ENCODE measurements at places on chromosomes 6 and 20.

DNA sequence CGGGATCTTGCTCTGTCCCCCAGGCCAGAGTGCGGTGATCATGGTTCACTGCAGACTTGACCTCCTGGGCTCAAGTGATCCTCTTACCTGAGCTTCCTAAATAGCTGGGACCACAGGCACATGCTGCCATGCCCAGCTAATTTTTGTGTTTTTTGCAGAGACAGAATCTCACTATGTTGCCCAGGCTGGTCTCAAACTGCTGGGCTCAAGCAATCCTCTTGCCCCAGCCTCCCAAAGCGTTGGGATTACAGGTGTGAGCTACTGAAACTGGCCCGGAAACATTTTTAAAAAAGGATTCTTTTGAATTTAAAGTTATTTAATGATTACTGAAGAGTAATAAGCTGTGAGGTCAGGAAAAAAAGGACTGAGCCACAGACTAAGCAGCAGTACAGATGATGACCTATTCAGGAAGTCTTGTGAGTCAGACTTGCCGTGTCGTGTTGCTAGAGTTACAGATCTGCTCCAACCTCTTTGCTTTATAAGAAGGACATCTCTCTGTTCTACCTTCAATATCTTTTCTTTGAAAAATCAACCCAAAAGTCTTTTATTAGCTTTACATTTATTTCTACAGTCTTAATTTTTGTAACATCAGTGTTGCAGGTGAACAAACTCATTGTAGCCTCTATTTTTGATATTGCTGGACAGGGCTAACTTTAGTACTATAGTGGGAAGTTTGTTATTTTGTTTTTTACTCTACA, 108.7 kb downstream of the NCOA3 start:
- DNase-seq, result no peak

DNA sequence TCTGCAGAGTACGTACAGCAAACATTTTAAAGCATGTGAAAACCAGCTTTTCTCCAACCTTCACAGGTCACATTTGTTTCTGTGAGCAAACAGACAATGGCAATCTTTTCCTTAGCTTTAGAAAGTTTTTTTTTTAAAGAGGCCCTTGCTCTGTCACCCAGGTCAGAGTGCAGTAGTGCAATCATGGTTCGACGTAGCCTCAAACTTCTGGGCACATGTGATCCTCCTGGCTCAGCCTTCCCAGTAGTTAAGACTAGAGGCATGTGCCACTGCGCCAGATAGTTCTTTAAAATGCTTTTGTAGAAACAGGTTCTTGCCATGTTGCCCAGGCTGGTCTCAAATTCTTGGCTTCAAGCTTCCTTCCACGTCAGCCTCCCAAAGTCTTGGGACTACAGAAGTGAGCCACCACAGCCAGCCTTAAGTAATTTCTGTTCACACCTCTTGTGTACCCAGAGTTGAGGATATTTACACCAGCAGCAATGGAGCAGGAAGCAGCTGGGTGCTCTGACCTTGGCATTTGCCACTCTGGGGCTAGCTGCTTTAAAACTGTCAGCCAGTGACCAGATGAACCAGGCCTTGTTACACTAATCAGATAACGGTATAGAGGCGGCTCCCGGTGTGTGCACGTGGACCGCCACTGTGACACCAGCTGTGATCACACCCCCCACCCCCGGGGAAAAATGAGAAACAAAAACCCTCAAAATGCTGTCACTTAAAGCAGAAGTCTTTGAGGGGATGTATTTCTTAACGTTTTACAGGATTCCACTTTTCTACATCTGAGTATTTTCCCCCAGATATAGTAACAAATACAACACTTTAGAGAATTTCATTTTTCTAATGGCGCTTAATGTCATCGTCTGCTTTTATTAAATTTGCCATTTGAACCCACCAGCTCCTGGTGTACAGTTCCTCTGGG, 71.3 kb downstream of the AKAP12 start:
- no peak for DNase-seq

- DNase-seq, result no peak
Observed at GRCh38 chr6:14726816-14727493, 518.9 kb upstream of the JARID2 start.

GRCh38 chr6:43790031-43790430, 20.0 kb downstream of the VEGFA start:
- DNase-seq, result no peak

DNA sequence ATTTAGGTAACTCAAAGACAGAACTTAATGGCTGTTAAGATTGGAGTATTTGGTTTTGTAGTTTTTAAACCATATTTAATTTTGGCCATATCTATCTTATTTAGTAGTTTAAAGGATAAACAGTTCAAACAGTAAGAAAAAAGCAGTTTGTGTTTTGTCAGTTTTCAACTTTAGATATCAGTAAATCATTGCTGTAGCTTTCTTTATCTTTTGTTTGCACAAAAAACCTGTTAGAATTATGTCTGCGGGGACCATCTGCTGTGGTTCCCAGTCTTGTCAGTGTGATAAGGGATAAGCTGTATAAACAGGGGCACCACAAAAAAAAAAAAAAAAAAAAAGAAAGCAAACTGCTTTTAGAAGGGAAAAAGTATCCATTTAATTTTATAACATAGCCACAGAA, 40.9 kb downstream of the CDKAL1 start:
- DNase-seq, result no peak

- DNase-seq, result no peak
Observed at GRCh38 chr20:23327617-23328333, 22.8 kb upstream of the NXT1 start.

GRCh38 chr6:124699038-124699437, 263.2 kb upstream of the RNF217 start:
- no peak for DNase-seq

DNA sequence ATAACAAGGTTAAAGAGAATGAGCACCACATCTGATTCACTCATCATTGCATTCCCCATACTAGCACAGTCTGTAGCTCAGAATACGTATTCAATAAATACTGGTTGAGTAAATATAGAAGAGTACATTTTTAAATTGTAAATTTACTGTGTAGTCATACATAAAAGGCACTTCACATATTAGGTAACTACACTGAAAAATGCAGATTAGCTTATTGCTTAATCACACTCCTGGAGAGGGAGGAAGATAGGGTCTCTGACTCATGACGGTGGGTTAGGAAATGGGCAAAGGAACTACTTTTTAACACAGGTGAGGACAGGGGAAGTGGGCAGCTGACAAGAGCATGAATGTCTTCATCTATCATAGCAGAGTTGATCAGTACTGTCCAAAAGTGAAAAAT, 133.2 kb downstream of the TBC1D32 start:
- DNase-seq, result no peak

DNA sequence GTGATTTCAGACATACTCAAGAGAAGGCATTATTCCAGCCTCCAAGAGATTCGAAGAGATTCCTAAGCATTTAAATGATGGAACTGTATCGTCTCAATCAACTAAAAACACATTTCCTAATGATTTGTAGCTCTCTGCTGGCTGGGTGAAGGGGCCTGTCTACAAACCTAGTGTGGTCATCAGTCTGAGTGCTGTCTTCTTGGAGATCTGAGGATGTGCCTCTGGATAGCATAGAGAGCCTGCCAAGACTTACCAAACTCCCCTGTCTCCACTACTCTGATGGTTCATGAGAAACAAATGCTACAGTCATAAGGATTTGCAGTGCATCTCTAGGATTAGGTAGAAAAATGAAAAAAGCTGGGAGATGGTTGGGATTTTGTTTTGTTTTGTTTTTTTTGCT, 176.9 kb upstream of the CITED2 start:
- no peak for DNase-seq

- DNase-seq, result no peak
Observed at GRCh38 chr6:9621276-9621675, 793.6 kb downstream of the TFAP2A start.

GRCh38 chr6:115999235-115999634, 61.5 kb downstream of the FRK start:
- DNase-seq, result no peak

- no peak for DNase-seq
Observed at GRCh38 chr6:5809450-5809849, 197.3 kb downstream of the NRN1 start.

- no peak for DNase-seq
Observed at GRCh38 chr6:84093441-84094435, 60.2 kb downstream of the MRAP2 start.

DNA sequence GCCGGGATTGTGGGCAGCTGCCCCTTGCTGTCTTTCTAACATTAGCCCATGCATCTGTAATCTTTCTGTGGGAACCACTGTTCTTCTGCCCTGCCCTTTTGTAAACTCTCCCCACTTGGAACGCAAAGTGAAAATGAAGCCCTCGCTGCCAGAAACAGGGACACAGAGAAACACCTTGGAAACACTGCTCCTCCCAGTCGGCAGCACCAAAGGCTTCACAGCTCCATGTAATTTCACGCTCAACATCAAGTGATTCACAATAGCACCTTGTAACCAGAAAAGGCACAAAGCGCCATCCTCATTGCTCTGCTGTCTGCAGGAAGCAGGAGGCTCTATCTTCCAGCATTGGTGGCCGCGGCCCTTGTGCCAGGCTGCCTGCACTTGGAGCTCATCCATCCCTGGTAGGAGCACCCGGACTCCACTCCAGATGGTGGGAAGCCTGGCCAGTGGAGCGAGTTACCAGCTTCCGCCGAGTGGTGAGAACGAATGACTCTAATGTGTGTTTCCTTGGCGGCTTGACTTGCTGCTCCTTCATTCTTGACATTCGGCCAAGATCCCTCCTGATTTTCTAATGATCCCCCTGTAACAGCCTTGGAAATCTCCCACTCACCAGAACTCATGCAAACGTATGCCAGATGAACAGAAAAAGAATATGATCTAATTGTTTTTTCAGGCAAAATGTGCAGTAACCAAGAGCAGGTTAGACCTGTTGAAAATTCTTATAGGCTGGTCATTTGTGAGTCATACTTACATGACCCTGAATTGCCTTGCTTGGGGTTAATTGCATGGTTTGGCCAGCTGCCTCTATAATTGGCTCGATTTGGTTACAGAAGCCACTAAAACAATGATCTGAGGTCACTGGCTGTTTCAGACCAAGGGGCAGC, 169.1 kb upstream of the CDYL start:
- DNase-seq, result no peak

GRCh38 chr6:44064089-44064947, 62.9 kb downstream of the MRPL14 start:
- no peak for DNase-seq

DNA sequence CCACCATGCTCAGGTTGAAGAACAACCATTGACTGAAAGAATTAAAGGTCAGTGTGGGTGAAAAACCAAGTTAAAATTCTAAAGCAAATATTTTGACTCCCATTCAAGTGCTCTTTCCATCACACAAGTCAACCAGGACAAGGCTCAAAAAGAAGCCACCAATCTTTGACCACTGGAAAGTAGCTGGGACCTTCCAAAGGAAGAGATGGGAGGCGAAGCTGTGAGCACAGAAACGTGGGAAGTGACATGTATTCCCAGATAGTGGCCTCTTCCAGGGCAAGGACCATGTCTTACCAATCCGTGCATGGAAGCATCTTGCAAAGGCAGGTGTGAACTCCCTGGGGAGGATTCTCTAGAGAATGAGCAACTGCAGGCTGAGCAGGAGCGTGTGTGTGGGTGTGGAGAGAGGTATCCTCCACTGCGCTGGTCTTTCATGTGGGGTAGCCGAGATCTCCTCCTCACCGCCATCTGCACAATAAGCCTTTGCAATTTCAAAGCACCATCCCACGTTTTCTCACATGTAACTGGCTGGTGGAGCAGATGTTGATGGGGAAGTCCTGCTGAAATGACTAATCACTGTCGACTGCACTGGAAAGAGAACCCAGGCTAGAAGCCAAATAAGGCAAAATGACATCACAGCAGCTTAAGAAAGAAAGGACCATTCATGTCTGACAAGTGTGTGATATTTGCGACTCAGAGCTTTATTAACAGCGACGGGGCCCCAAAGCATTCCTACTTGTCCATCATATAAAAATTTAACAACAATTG, 189.4 kb upstream of the RREB1 start:
- no peak for DNase-seq

DNA sequence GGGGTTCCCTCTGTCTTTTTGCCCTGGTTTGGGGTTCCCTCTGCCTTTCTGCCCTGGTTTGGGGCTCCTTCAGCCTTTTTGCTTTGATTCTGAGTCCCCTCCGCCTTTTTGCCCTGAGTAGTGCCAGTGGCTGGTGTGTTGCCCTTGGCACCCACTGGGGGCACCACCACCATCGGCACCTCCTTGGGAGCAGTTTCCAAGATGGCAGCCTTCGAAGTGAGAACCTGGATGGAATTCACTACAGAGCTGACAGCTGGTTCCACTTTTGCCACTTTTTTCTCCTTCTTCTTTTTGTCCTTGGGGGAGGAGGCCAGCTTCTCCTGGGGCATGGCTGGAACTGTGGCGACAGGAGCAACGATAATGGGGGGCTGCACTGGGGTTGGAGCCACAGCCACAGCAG, 22.2 kb downstream of the RRBP1 start:
- no peak for DNase-seq

Measured in effector CD8-positive, alpha-beta T cell (primary cell).